ENCODE measurements at places on chromosomes 5 and 9. TPM values are rescaled to one million over a fixed set of nuclear protein-coding genes. Genes with fewer than 3 reads are reported as not detected.

The DIRAS2 gene
- 0.27 TPM for total RNA-seq

The ALAD gene
- total RNA-seq: 19.9 TPM

The DNAJC25 gene
- 12.2 TPM for total RNA-seq

The SOX30 gene
- 0.14 TPM for total RNA-seq

The HAVCR1 gene
- 1.3 TPM for total RNA-seq

The SAXO1 gene
- total RNA-seq: 0.10 TPM

The TOR4A gene
- 10.8 TPM for total RNA-seq

The CTXN3 gene
- not detected for total RNA-seq

The OGN gene
- total RNA-seq: not detected

The OR13C3 gene
- total RNA-seq: not detected

The TAF11L10 gene
- not detected for total RNA-seq

The FABP6 gene
- not detected for total RNA-seq

The CEP72 gene
- 7.5 TPM for total RNA-seq

The NEUROG1 gene
- total RNA-seq: not detected

The PRSS3 gene
- not detected for total RNA-seq

The FOXD4L4 gene
- total RNA-seq: not detected

The ZNF454 gene
- total RNA-seq: not detected

The FGF1 gene
- 42.2 TPM for total RNA-seq

The TGFBI gene
- total RNA-seq: 1,862 TPM

The NR6A1 gene
- total RNA-seq: 14.5 TPM

The KIF12 gene
- total RNA-seq: 0.34 TPM

The IL7R gene
- 10.8 TPM for total RNA-seq

The GFI1B gene
- total RNA-seq: not detected

The ZNF169 gene
- total RNA-seq: 3.7 TPM

The BOD1 gene
- 76.8 TPM for total RNA-seq

The TAS2R1 gene
- total RNA-seq: not detected

The SLC6A19 gene
- total RNA-seq: not detected

The RNF208 gene
- total RNA-seq: 4.9 TPM

The ADAMTS13 gene
- 7.3 TPM for total RNA-seq

The SLC4A9 gene
- total RNA-seq: not detected

The MYO10 gene
- 65.7 TPM for total RNA-seq

The POLR3G gene
- 7.8 TPM for total RNA-seq

The EIF4E1B gene
- not detected for total RNA-seq

The ZNF366 gene
- not detected for total RNA-seq

The RASGRF2 gene
- 8.5 TPM for total RNA-seq

The HMCN2 gene
- total RNA-seq: 3.2 TPM

The PHF24 gene
- 0.16 TPM for total RNA-seq

The GFM2 gene
- 38.9 TPM for total RNA-seq

The ESM1 gene
- total RNA-seq: 0.54 TPM

The ANXA1 gene
- total RNA-seq: 637 TPM

The PDCD1LG2 gene
- 8.8 TPM for total RNA-seq

The CCL27 gene
- total RNA-seq: not detected

The GCNT1 gene
- total RNA-seq: 14.7 TPM

The SLC45A2 gene
- 0.82 TPM for total RNA-seq

The TMC1 gene
- not detected for total RNA-seq

The ZNF483 gene
- 2.5 TPM for total RNA-seq

The ANKRD18B gene
- total RNA-seq: 5.5 TPM

The ERBIN gene
- total RNA-seq: 80.8 TPM
